Immature natural killer cell (primary cell): ENCODE measurements at places on chromosomes 5 and 9. TPM values are rescaled to one million over a fixed set of nuclear protein-coding genes. Genes with fewer than 3 reads are reported as not detected.
A peak's percentile ranks its signal among the peaks of the same experiment; 100 is the strongest.

The ARID3C gene
- not detected for polyA plus RNA-seq

The HTR1A gene
- not detected for polyA plus RNA-seq

The ZBED3 gene
- 0.14 TPM for polyA plus RNA-seq

The TSLP gene
- polyA plus RNA-seq = not detected

The KDM3B gene
- polyA plus RNA-seq = 14.5 TPM

The CFAP90 gene
- polyA plus RNA-seq = not detected

The PRR16 gene
- polyA plus RNA-seq = not detected

The PCDHGA10 gene
- 0.43 TPM for polyA plus RNA-seq

The SV2C gene
- polyA plus RNA-seq = not detected

- no peak overlapping the region for H3K27ac ChIP-seq
- H3K27me3 ChIP-seq = peaks cover 7% of the 10 kb centered on the region
- no peak overlapping the region for H3K4me3 ChIP-seq
Measured at GRCh38 chr5:38751103-38751502, 94.7 kb upstream of the OSMR start.

GRCh38 chr5:81829242-81829641 is 78.3 kb upstream of the SSBP2 start:
- no peak for DNase-seq
- no peak overlapping the region for H3K4me3 ChIP-seq
- no peaks in the 10 kb centered on the region for H3K4me1 ChIP-seq
- no peak overlapping the region for H3K27ac ChIP-seq
- peaks cover 16% of the 10 kb centered on the region for H3K27me3 ChIP-seq
- H3K36me3 ChIP-seq = no peaks in the 10 kb centered on the region

- peak overlapping the region; percentile 99 for H3K27ac ChIP-seq
- peaks cover 18% of the 10 kb centered on the region for H3K36me3 ChIP-seq
- peak overlapping the region; percentile 87 for H3K4me3 ChIP-seq
- peaks cover 6% of the 10 kb centered on the region for H3K27me3 ChIP-seq
Measured at GRCh38 chr9:37503736-37504135, 18.0 kb downstream of the POLR1E start.

- H3K27me3 ChIP-seq = peaks cover 3% of the 10 kb centered on the region
- H3K4me1 ChIP-seq = peaks cover 17% of the 10 kb centered on the region
- no peak overlapping the region for H3K27ac ChIP-seq
- no peak overlapping the region for H3K4me3 ChIP-seq
Measured at GRCh38 chr9:127707766-127708165, 978 bp downstream of the CFAP157 start.

DNA sequence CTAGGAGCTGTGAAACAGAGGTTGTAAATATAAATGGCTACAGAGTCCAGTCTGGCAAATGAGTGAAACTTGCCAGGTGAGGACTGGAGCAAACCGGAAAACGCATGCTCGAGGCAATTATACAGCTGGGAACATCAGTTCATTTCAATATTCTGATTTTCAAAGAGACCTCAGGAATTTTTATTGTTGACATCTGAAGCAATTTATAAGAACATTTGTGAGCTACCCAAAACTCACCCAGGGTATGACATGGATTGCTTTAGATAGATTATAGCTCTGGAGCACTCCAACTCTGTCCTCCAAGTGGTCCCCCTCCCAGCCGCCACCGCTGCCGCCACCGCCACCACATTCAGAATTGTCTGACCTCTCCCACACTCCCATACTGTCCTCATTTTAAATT is 84.6 kb upstream of the GRAMD2B start:
- no peak for DNase-seq
- peaks cover 13% of the 10 kb centered on the region for H3K27me3 ChIP-seq
- H3K4me1 ChIP-seq = no peaks in the 10 kb centered on the region
- no peak overlapping the region for H3K4me3 ChIP-seq
- no peaks in the 10 kb centered on the region for H3K36me3 ChIP-seq

- H3K4me1 ChIP-seq = no peaks in the 10 kb centered on the region
- H3K4me3 ChIP-seq = no peak overlapping the region
- no peaks in the 10 kb centered on the region for H3K27me3 ChIP-seq
- H3K36me3 ChIP-seq = no peaks in the 10 kb centered on the region
- no peak for DNase-seq
Measured at GRCh38 chr5:59554501-59554900, 339.0 kb downstream of the PDE4D start.

DNA sequence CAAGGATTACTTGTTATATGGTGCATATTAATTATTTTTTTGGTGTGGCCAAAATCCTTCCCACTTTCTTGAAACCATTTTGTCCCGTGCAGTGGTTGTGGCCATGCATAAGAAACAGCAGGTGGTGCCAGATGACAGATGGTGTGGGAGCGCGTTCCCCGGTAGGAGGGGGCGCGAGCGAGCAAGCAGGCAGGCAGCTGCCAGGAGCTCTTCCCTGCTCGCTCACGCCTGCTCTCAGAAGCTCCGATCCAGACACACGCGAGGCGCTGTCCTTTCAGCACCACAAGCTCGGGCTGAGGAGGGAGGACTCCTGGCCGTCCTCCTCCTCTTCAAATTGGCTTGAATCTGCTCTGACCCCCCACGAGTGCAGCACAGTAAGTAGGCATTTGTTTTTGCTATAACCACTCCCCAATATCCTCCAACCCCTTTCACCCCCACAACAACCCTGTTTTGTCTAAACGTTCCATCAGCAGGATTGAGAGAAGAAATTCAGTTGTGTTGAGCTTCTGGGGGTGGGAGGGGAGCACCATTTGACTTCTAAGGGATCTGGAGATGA is at the start of gene NSG2:
TSS of gene NSG2 (plus strand) at position 237 of the 556 bp plus-strand sequence. CDS start 1,050 bp downstream, outside the sequence.
- peaks cover 8% of the 10 kb centered on the region for H3K27me3 ChIP-seq
- H3K36me3 ChIP-seq = no peaks in the 10 kb centered on the region
- DNase-seq = no peak

DNA sequence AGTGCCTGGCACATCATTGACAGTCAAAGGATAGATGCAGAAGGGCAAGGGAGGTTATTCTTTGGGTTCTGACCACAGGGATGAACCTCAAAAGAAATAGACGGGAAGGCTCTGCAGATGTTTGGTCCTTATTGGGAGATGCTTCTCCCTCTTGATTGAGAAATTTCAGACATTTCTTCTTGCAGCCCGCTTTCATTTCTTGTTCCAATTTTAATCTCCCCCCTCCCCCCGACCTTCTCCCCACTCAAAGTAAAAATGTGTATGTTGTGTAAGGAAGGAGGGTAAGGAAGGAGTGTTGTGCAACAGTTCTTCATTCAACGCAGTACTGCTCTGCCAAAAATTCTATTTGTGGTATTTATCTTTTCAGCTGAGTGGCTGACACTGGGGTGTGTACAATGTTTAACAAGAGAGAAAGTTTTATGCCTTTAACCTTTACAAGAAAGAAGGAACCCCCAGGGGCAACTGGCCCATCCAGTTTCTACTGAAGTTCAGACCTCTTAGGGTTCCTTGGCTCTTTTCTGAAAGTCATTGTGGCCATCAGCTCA is 46.3 kb upstream of the TNFSF15 start:
- H3K27me3 ChIP-seq = no peaks in the 10 kb centered on the region
- H3K4me3 ChIP-seq = no peak overlapping the region
- H3K4me1 ChIP-seq = no peaks in the 10 kb centered on the region
- no peak overlapping the region for H3K27ac ChIP-seq
- H3K36me3 ChIP-seq = no peaks in the 10 kb centered on the region

DNA sequence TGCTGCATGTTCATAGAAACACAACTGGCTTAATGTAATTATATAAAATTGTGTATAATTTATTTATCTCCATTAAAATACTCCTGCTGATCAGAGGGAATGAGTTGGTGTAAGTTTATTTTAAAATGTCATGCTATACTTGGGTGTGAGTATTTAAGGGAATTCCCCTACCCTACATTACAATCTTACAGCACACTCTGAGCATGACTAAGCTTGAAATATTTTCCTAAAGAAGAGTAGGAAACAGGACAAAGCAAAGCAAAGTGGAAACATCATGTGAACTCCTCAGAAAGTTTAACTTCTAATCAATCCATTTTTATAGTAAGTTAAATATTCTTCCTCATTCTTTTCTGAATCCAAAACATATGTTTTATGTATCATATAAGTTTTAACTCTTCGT is 1271.3 kb downstream of the EFNA5 start:
- H3K4me3 ChIP-seq = no peak overlapping the region
- DNase-seq = no peak
- no peaks in the 10 kb centered on the region for H3K4me1 ChIP-seq

DNA sequence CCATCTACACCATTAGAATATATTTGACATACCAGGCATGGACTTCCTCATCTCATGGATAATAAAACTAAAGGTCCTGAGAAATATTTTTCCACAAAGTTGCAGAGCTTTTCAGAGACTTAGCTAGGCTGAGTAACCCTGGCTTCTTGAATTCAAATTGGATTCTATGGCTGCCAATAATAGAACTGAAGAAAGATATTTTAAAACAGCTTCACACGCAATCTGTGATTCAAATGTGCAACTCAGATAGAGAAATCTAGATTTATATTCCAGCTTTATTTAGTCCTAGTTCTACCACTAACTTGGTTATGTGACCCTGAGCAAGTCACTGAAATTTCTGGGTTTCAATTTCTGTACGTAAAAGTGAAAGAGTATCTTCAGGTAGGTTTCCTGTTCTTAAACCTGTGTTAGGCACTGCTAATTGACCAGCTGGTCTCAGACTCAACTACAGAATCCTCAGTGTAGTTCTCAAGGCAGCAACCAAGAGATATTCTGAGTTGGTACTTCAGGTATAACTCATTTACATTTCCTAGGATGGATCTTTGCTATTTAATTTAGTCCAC is 235.3 kb downstream of the GABRB2 start:
- no peaks in the 10 kb centered on the region for H3K36me3 ChIP-seq
- no peak overlapping the region for H3K4me3 ChIP-seq
- H3K27ac ChIP-seq = no peak overlapping the region
- no peaks in the 10 kb centered on the region for H3K4me1 ChIP-seq

DNA sequence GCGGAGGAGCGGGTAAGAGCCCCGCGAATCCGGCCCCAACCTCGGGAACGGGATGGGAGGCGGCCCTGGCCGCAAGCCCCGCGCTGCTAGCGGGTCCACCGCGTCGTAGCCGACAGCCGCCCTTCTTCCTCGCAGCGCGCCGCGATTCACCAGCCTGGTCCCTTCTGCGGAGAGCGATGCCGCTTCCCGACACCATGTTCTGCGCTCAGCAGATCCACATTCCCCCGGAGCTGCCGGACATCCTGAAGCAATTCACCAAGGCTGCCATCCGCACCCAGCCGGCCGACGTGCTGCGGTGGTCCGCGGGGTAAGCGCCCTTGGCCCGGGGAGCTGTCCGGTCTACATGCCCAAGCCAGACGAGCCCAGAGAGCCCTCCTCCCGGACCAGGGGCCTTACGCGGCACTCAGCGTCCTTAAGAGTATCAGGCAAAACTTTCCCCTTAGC is 335 bp downstream of the ROPN1L start:
- no peak overlapping the region for H3K27ac ChIP-seq
- H3K36me3 ChIP-seq = peaks cover 5% of the 10 kb centered on the region
- peaks cover 53% of the 10 kb centered on the region for H3K4me1 ChIP-seq
- no peak for DNase-seq
- H3K27me3 ChIP-seq = peaks cover 5% of the 10 kb centered on the region

DNA sequence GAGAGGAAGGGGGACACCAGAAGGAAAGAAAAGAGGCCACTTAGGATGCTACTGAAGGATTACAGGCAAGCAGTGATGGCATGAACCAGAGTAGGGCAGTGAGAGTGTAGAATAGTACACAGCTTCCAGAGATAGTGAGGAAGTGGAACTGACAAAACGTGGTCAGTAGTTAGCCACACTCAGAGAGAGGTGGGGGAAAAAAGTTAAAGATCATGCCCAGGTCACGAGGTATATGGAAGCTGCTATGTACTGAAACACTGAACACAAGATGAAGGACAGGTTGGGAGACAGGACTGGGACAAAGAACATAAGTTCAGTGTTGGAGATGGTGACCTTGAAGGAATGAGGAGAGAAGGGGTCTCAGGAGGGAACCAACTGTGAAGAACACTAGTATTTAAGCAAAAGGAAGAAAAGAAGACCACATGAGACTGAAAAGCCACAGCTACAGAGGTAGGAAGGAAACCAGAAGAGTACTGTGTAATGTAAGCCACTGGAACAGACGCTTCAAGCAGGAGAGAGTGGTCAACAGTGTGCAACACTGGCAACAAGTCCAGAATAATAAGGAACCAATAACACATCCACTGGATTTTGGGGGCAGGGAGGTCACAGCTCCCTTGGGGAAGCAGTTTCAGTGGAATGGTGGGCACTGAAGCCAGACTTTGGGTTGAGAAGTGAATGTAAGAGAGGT is 45.5 kb downstream of the ELL2 start:
- H3K36me3 ChIP-seq = peaks cover 13% of the 10 kb centered on the region
- H3K27ac ChIP-seq = peak overlapping the region; percentile 42
- H3K27me3 ChIP-seq = peaks cover 3% of the 10 kb centered on the region

GRCh38 chr5:117041926-117042595 is 467.4 kb upstream of the SEMA6A start:
- no peak overlapping the region for H3K27ac ChIP-seq
- H3K36me3 ChIP-seq = no peaks in the 10 kb centered on the region
- H3K4me1 ChIP-seq = no peaks in the 10 kb centered on the region
- no peak for DNase-seq
- no peak overlapping the region for H3K4me3 ChIP-seq

DNA sequence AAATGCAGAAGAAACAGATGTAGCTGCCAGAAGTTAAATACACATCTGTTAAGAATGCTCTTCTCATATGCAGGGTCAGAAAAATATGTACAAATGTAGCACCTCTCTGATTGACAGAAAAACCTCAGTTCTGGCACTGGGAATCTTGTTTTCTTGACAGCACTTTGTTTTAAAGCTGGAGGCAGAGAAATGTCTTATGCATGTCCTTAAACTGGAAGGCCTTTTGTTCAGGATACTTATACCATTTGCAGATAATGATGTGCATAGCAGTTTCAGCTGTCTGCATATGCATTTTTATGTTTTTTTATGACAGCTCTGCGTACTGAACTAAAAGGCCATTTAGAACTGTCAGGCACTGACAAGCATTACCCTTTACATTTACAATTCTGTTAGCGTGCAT is 567.9 kb downstream of the EBF1 start:
- H3K27ac ChIP-seq = no peak overlapping the region
- no peak overlapping the region for H3K4me3 ChIP-seq
- no peaks in the 10 kb centered on the region for H3K36me3 ChIP-seq
- DNase-seq = no peak

DNA sequence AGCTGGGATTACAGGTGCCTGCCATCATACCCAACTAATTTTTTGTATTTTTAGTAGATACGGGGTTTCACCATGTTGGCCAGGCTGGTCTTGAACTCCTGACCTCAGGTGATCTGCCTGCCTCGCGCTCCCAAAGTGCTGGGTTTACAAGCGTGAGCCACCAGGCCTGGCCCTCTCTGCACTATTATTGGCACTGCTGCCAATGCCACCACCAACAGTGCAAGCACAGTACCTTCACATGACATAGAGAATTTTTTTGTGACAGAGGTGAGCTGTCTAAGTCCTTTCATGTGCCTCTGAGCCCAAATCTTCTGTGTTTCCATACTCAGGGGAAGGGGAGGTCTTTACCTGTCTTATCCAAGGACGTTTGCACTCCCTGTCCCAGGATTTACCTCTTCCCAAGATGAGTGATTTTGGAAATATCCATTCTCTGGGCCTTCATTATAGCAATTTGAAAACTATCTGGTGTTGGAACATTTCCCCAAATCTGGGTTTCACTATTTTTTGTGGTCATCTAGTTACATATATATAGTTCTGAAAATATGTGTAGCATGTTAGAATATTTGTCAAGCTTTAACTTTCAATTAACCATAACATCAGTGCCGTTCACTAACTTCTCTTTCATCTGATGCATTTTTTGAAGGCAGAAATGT is 5.4 kb upstream of the CD180 start:
- peaks cover 2% of the 10 kb centered on the region for H3K27me3 ChIP-seq
- no peaks in the 10 kb centered on the region for H3K36me3 ChIP-seq
- H3K4me3 ChIP-seq = no peak overlapping the region
- peaks cover 57% of the 10 kb centered on the region for H3K4me1 ChIP-seq
- no peak overlapping the region for H3K27ac ChIP-seq

- no peaks in the 10 kb centered on the region for H3K4me1 ChIP-seq
- no peak overlapping the region for H3K27ac ChIP-seq
- no peaks in the 10 kb centered on the region for H3K27me3 ChIP-seq
- DNase-seq = no peak
Measured at GRCh38 chr5:116738615-116739261, 164.1 kb upstream of the SEMA6A start.
